ENCODE measurements at places on chromosomes 6 and 20. TPM values are rescaled to one million over a fixed set of nuclear protein-coding genes. Genes with fewer than 3 reads are reported as not detected.

Gene SUPT3H
- 4.2 TPM for total RNA-seq

Gene IL17A
- not detected for total RNA-seq

Gene ZNF217
- 25.8 TPM for total RNA-seq

Gene TM9SF4
- total RNA-seq = 35.3 TPM

Gene VWA7
- total RNA-seq = 0.28 TPM

Gene COL9A3
- 0.28 TPM for total RNA-seq

Gene CLDN20
- total RNA-seq = not detected

Gene RIPOR3
- total RNA-seq = 0.54 TPM

Gene CDSN
- not detected for total RNA-seq

Gene MEP1A
- not detected for total RNA-seq

Gene SAPCD1
- total RNA-seq = not detected

Gene CLVS2
- not detected for total RNA-seq

Gene CLIC5
- not detected for total RNA-seq

Gene TMEM74B
- not detected for total RNA-seq

Gene ENPP5
- under 0.01 TPM for total RNA-seq

Gene GSTA3
- not detected for total RNA-seq

Gene ANGPT4
- total RNA-seq = not detected

Gene TTI1
- total RNA-seq = 17.6 TPM

Gene ASIP
- total RNA-seq = not detected

Gene PRR18
- not detected for total RNA-seq
